HT1080 (cell line): ENCODE measurements at places on chromosomes 7 and 10.
A peak's percentile ranks its signal among the peaks of the same experiment; 100 is the strongest.

GRCh38 chr10:103397191-103397825, 882 bp downstream of the PDCD11 start:
- no peak for DNase-seq

- DNase-seq, result peak; percentile 24
These were observed 481.6 kb downstream of the SH2D4B start for GRCh38 chr10:81019029-81019890.

- peak; percentile 66 for DNase-seq
These were observed 531.2 kb downstream of the HTR7 start for GRCh38 chr10:90326498-90327267.

- DNase-seq, result peak; percentile 54
These were observed 111.9 kb upstream of the RHEB start for GRCh38 chr7:151631570-151631952.

- no peak for DNase-seq
These were observed 226.7 kb upstream of the KAT6B start for GRCh38 chr10:74599672-74600071.

DNA sequence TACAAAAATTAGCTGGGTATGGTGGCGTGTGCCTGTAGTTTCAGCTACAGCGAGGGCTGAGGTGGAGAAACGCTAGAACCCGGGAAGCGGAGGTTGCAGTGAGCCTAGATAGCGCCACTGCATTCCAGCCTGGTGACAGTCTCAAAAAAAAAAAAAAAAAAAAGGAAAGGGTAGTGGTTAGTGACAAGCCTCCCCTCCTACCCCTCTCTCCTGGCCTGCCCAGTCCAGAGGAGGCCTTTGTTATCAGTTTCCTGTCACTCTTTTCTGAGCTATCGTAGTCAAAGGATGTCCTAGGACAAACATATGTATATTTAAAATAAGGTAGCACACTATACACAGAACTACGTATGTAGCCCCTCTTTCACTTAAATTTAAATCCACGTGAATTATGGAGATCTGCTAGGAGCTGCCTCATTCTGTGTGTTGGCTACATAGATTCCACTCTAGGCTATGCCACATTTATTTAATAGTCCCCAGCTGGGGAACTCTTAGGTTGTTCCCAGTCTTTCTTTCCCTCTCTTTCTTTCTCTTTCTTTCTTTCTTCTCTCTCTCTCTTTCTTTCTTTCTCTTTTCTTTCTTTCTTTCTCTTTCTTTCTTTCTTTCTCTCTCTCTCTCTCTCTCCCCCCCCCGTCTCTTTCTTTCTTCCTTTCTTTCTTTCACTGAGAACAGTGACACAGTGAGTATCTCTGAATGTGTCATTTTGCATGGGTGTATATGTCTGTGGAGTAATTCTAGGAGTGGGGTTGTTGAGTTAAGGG, 3.9 kb downstream of the TSPAN15 start:
- no peak for DNase-seq

DNA sequence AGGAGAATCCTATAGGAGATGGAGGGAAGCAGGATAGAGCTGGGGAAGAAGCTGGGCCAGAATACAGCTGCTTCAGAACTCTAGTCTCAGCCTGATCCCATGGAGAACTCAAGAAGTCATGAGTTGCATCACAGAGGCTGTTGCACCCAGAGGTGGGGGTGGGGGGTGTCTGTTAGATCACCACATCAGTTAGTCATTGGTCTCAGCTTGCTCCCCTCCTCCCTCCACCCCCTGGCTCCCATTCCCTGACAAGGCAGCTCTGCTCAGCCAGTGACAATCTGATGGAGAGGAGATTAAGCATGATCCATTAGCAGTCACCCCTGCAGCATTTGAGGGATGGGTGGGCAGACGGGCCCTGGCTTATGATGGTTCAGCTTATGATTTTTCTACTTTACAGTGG, 58.4 kb upstream of the FGL2 start:
- DNase-seq, result peak; percentile 51
